Stomach (tissue), 19 donors: ENCODE measurements at places on chromosomes 3 and 15. TPM values are rescaled to one million over a fixed set of nuclear protein-coding genes. Genes with fewer than 3 reads are reported as not detected.

ATP13A4 gene
- 35.8 TPM for total RNA-seq

TXNRD3 gene
- total RNA-seq = 12.3 TPM

AGBL1 gene
- not detected for total RNA-seq

TAGLN3 gene
- total RNA-seq = not detected

SERINC4 gene
- not detected for total RNA-seq

SUCNR1 gene
- 0.92 TPM for total RNA-seq

DISP2 gene
- total RNA-seq = 0.37 TPM

CRABP1 gene
- total RNA-seq = 2.8 TPM

SAMMSON gene
- total RNA-seq = not detected

ACTR8 gene
- 171 TPM for total RNA-seq

UBXN7 gene
- total RNA-seq = 14.8 TPM

CORO2B gene
- total RNA-seq = 0.89 TPM

GOLGA8M gene
- not detected for total RNA-seq

PATL2 gene
- not detected for total RNA-seq

DNA sequence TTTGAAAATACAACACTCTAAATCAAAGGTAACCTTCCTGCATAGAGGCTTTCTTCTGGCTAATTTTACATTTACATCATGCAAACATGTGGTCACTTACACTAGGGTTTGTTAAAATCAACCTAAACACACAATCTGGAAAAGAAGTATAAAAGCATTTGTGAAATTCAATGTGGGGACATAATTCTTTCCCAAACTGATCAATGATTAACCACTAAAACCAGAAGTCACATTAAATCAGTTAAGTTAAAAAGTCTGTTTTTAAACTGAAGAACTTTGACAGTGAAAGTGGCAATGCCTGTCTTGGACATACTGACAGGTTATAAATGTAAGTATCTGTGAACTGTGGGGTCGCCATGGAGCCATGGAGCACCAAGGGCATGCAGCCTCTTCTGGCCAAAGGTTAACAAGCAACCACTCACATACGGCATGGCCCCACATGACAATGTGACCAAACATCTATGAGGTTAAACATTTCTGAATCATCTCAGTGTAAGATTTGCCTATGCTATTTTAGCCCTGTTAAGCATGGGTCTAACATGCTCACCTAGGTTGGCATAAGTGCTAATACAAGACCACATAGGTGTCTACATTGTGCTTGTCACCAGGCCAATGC lies 278.2 kb downstream of the CTNNB1 start:
- DNase-seq = no peak

- DNase-seq = no peak
Measured at GRCh38 chr3:97187771-97188170, 373.4 kb downstream of the EPHA6 start.

GRCh38 chr3:160163229-160163878 lies 61.9 kb upstream of the C3orf80 start:
- DNase-seq = peak; percentile 60

DNA sequence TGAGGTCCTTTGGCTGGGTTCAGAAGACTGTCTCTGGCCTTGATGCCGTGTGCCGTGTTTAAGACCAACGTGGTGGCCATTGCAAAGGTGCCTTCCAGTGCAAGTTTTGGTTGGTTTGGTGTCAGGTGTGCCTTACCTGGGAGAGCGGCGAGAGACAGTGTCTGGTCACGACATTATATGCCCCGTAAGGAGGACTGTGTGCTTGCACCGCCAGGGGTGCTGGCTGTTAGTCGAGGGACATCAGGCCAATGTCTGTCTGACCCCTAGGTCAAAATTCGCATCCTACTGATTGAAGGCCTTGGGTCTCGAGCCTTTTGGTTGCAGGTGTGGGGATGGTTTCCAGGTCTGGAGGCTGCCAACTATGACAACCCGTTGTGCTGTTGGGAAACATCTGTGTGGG lies 111.9 kb downstream of the SNRPN start:
- no peak for DNase-seq

DNA sequence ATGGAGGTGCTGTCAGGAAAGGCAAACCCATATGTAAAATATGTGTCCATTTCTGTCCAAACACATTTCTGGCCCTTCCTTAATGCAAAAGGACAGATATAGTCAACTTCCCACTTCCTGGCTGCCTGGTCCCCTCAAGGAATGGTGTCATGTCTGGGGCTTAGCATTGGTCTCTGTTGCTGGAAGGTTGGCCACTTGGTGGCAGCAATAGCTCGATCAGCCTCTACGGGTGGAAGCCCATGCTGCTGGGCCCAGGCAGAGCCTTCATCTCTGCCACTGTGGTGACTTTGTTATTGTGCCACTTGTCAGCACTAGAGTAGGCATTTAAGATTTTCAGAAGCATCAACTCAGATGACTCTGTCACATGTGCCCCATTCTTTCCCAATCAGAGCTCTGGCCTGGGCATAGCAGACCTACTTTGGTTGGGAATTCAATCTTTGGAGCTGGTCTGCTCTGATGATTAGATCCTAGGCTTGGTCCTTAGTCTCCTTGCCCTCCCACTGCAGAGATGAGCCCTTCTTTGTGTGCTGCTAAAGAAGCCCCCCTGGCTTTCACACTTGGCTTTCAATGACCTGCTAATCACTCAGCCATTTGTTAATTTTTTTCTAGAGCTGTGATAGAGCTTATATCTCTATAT lies 51.0 kb upstream of the SPSB4 start:
- peak; percentile 86 for DNase-seq

GRCh38 chr3:113791381-113791780 lies 44.5 kb downstream of the ATP6V1A start:
- no peak for DNase-seq

- DNase-seq = no peak
Measured at GRCh38 chr3:106675451-106675850, 701.8 kb upstream of the CCDC54 start.

GRCh38 chr3:127744253-127744815 lies 71.6 kb downstream of the ABTB1 start:
- DNase-seq = no peak

DNA sequence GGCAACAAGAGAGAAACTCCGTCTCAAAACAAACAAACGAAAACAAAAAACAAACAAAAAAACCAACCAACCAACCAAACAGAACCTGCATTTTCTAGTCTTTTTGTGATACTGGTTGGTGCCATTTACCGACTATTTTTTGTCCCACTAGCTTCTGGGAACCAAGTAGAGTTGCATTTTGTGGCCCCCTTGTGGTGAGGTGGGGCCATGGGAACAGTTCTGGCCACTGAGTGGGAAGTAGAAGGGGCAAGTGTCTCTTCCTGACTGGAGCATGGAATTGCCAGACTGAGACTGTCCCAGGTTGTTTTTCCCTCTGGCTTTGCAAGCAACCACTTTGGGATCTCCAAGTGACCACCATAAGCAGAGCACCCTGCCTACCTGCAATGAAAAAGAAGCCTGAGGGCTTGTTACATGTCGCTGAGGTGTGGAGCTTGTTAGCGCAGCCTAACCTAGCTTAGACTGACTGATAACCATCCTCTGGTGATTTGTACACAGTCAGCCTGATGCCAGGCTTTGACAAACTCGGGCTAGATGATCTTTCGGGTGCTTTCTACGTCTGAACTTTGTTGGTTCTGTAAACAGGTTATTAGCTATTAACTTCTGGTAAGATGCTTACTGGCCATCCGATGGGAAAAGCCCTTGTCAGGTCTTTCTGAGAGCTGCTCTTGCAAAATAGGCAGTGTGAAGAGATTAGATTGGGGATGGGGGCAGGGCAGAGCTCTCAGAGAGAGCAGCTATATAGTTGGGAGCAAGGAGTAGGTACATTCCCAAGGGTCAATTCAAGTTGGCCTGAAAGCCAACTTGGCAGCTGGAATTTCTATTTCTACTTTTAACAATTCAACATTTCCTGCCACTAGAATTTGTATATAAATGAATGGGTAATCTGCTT lies 172.2 kb downstream of the SSR3 start:
- DNase-seq = peak; percentile 34

DNA sequence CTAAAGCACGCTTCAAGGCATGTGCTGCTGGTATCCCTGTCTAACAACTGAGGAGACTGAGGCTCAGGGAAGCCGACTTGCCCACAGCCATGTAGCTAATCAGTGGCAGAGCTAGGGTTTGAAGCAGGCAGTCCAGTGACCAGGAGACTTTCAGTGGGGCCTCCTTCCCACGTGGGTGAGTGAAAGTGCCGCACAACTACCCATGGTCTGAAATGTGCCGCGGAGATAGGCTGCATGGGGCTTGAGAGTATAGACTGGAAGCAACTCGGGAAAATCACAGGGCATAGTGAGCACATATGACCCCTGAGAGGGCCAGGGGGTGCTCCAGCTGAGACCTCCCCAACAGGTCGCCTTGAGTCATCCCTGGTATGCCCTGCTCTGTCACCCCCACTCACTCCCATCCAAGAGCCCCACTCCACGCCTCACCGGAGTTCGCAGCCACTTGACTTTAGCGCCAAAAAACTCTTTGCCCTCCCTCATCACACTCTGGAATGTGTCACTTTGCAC lies 19.1 kb downstream of the FAM174B start:
- DNase-seq = peak; percentile 21

DNA sequence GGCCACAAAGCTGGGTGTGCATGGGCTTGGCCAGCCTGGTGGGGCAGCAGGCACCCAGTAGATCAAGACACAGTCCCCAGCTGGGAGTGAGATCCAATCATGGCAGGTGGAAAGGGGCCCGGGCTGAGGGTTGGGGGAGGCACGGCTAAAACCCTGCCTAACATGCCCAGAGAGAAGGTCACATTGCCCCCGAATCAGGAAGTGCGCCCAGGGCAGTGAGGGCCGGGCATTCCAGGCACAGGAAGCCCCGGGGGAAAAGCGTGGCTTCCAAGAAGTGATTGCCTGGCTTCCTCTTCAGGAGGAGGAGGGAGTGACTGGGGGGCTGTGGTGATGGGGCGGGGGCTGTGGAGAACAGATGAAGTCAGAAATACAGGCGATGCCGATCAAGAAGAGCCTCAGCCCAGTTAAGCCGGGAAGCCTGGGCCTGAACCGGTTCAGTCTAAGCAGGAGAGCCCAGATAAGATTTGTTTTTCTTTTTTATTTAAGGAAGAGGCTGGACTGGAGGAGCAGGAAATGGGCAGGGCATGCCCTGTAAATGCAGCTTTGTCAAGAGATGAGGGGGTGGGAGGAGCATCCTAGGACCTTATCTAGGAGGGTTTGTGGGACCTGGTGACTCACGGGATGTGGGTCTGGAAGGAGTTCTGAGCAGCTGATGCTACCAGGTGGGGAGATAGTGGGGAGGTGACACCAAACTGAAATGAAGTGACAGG lies 83.9 kb downstream of the CHSY1 start:
- peak; percentile 71 for DNase-seq

- DNase-seq = no peak
Measured at GRCh38 chr3:184552296-184552695, 9.3 kb upstream of the EPHB3 start.

- DNase-seq = peak; percentile 1
Measured at GRCh38 chr15:38941399-38941953, 376.9 kb upstream of the RASGRP1 start.

DNA sequence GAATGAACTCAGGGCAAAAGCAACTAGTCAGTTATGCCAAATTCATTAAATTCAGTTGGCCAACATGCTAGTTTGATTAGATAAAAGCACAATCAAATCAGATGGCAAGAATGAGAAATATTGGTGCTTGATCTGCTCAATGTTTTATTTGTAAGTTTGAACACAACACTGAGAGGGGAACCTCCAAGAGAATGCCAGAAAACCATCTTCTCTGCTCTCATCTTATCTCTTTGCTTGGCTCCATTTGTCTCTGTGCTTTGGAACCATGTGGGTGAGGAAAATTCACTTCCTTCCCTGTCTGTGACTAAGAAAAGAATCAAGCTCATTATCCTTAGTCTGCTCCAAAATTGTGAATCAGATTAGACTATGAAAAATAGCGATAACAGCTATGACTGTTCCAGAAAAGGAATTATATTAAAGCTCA lies 43.6 kb upstream of the DCBLD2 start:
- no peak for DNase-seq

DNA sequence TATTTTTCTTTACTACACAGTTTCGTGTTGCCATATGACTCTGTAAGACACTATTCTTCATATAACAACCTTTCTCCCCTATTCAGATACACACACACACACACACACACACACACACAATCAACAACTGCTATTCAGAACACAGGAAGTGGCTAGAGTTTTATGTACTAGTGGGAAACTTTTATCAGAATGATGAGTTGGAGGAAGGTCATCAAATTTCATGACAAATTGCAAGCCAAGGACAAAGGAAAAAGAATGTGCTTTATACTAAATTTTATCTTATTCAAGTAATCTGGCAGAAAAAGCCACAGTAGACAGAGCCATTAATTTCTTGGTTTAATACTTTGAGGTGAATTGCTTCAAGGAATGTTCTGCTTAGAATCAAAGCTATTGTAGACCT lies 899.8 kb downstream of the ROBO2 start:
- DNase-seq = no peak

- no peak for DNase-seq
Measured at GRCh38 chr3:194548346-194549321, 61.8 kb upstream of the ATP13A3 start.

- peak; percentile 33 for DNase-seq
Measured at GRCh38 chr3:69767571-69767970, 28.3 kb downstream of the MITF start.

GRCh38 chr3:178709051-178709450 lies 172.8 kb downstream of the KCNMB2 start:
- DNase-seq = no peak

DNA sequence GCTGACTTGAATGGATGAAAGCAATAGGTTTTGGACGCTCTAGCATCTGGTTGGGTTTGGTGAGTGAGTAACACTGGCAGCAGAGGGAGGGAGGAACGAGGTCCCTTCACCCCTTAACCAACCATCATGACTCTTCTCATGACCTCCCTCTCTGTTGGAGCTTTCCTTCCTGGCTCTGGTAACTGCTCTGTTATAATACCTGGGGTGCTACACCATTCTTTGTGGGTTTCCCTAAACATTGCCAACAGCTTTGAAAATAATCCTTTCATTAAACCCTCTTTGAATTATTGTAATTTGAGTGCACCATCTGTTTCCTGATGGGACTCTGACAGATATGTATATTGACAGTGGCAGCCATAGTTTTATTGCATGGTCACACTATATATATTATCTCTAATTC lies 146.2 kb upstream of the PTPRG start:
- DNase-seq = no peak

GRCh38 chr3:3800080-3800455 lies 837 bp downstream of the LRRN1 start:
- peak; percentile 27 for DNase-seq

GRCh38 chr15:74443100-74443909 lies 9.5 kb upstream of the SEMA7A start:
- no peak for DNase-seq

- DNase-seq = no peak
Measured at GRCh38 chr3:49098910-49099630, 5.2 kb upstream of the QRICH1 start.
